ENCODE measurements at places on chromosomes 2 and 18.

- DNase-seq = no peak
Observed at GRCh38 chr2:6576302-6576701, 289.4 kb downstream of the CMPK2 start.

DNA sequence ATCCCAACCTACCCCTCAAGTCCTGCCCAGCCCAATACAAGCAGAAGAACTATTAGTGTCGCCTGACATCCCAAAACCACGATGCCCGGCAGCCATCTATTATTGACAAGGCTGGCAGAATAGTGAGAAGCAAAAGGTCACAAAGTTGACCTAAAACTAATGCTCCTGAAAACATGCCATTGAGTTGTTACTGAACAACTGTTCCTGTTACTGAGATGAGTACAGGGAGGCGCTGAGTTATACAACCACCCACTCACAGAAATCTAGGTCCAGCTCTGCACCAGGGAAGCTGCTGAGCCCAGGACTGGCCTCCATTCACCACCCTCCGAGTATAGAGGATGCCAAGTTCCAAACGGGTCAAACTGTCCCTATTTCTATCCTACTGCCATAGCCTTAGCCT, 180.0 kb upstream of the ACAA2 start:
- DNase-seq = no peak

DNA sequence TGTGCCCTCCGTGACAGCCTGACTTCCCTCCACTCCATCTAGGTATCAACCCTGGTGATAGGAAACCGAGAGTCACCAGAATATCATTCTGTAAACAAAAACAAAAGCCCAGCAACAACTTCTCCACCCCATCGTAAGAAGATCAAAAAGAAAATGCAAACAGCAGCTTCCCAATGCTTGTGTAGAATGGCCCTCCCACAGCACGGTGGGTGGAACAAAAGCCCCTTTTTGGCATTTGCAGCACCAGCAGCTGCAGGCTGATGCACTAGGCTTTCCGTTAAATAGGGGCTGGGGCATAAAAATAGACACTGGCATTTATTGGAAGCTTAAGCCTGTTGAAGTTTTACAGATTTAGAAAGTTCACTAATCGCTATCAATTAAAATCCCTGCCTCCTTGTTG, 513.0 kb downstream of the GALR1 start:
- no peak for DNase-seq

- DNase-seq = no peak
Observed at GRCh38 chr2:96923810-96924774, 54.2 kb upstream of the SEMA4C start.

DNA sequence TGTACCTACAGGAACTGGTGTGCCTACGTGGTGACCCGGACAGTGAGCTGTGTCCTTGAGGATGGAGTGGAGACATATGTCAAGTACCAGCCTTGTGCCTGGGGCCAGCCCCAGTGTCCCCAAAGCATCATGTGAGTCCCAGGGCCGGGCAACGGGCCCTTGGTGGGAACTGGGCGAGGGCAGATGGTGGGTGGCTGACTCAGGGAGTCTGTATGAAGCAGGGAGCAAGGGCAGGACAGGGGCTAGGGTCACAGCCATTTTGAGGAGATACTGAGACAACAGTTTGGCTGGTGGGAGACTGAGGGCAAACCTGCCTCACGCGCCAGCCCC, 1.7 kb downstream of the EMILIN1 start:
- no peak for DNase-seq

DNA sequence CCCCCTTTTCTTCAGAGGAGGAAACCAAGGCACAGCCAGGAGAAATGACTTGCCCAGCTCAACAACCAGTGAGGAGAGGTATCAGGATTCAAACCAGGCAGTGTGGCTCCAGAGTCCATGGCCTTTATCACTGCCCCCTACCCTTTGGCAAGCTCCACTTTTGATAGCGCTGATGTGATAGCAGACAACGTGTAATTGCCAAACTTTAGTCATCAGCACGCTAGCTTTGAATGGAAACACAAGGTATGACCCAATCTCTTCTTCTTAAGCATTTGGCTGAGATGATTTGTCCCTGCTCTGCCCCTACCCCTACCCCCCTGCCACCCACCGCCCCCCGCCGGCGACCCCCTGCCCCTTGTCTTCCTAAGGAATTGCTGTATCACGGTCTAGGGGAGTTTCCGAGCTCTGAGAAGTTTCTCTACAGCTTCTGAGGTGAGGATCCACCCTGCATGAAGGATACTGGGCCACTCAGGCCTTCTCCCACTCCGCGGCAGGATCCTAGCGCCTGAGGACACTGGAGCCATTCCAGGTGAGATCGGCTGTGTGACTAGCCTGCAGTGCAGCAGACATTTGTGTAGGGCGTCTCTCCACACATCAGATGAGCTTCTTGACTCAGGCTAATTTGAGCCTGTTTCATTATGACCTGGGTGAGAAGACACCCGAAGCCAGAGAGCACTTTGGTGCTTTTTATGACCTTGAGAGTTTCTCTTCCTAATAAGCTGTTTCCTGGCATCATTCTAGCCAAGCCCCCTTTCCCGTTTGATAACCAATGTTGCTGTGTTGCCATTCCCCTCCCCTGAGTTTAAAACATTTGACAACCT, 75.1 kb upstream of the MAP4K4 start:
- DNase-seq = no peak

DNA sequence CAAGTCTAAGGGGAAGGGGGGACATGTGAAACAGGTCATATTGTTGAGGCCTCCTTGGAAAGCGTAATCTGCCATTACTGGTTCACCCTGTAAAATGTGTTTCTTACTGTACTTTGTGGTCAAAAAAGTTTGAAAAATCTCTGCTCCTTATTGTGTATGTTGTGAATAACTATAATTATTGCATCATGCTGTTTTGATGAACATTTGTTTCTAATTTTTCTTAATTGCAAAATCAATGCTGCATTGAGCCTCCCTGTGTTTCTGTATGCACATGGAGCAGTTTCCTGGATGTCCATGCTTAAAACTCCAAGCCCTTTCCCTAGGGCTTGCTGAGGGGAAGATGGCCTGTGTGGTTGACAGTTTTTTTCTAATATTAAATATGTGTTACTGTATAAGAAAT, 158.6 kb downstream of the RNF144A start:
- DNase-seq = no peak

- DNase-seq = no peak
Observed at GRCh38 chr2:29495536-29496060, 380.4 kb downstream of the CLIP4 start.

GRCh38 chr2:32812316-32812715, 134.4 kb upstream of the LTBP1 start:
- DNase-seq = no peak

- no peak for DNase-seq
Observed at GRCh38 chr2:1748176-1748740, 3.9 kb upstream of the PXDN start.

- no peak for DNase-seq
Observed at GRCh38 chr2:193946806-193947205, 1710.2 kb upstream of the SLC39A10 start.

DNA sequence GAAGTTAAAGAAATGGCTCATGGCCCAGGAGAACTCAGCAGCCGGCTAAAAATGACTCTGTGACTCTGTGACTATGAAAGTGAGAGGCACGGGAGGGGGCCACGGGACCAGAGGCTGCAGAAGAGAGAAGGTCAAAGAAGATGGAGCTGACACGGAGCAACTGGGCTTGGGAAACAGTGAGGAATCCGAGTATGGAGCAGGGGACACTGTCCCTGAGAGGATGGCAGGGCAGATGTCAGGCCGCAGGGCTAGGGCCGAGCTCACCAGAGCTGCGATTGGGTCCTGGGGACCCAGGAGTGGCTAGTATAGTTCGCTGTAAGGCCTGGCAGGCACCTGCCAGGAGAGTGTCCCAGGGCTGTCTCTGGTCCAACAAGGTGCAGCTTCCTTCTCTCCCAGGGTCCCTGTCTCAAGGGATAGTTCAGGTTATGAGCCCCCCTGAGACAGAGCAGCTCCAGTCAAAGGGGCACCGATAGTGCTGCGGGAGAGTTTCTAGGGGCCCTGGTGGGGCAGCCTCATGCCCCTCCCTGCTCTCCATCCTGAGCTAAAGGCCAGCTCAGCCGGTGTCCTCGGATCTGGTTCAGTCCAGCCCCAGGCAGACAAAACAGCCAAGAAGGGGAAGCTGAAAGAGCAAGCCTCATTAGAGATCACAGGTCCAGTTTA, 42.7 kb downstream of the CIB4 start:
- DNase-seq = no peak

- no peak for DNase-seq
Observed at GRCh38 chr2:239544143-239544917, 143.5 kb upstream of the HDAC4 start.

DNA sequence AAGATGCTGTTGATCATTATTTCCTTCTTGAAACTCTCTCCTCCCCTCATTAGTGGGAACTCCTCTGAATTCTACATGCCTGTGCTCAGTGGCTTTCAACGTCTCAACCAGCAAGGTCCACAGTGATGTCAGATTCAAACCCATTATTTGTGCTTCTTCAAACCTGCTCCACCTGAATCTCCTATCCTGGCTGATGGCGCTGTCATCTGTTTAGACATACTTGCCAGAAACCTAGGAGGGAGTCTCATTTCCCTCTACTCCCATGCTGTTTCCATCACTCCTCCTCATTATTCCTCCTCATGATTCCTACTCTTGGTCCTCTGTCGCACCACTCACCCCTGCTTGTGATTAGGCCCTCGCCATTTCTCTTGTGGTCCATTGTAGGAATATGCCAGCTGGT, 2.9 kb upstream of the LPIN2 start:
- no peak for DNase-seq

DNA sequence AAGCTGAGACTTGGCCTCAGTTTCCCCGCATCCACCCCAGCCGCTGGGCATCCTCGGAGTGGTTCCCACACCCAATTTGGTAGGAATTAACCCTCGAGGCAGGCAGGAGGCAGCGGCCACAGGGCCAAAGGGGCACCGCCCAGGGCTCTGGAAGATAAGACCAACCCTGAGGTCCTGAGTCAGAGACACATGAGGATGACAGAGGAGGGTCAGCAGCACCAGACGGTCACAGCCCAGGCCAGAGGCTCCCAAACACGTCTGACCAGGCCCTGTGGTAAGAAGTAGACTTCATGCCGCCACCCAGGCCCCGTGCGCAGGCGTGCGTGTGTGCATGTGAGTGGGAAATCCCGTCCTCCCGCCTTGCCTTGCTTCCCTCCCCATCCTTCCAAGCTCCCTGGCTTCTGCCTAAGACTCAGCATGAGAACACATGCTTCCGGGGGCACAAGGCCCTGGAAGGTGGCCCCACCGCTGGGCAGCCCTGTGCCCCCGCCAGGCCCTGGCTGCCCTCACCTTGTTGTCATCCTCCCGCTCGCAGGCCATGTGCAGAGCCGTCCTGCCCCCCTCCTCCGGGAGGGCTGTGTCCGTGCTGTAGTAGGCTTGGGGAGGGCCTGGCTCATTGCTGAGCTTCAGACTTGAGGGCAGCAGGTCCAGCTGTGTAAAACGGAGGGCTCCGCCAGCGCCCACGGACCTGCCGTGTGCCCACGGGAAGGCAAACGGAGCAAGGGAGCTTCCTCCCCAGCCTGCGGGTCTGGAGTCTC, 46.3 kb downstream of the ANKMY1 start:
- DNase-seq = no peak

DNA sequence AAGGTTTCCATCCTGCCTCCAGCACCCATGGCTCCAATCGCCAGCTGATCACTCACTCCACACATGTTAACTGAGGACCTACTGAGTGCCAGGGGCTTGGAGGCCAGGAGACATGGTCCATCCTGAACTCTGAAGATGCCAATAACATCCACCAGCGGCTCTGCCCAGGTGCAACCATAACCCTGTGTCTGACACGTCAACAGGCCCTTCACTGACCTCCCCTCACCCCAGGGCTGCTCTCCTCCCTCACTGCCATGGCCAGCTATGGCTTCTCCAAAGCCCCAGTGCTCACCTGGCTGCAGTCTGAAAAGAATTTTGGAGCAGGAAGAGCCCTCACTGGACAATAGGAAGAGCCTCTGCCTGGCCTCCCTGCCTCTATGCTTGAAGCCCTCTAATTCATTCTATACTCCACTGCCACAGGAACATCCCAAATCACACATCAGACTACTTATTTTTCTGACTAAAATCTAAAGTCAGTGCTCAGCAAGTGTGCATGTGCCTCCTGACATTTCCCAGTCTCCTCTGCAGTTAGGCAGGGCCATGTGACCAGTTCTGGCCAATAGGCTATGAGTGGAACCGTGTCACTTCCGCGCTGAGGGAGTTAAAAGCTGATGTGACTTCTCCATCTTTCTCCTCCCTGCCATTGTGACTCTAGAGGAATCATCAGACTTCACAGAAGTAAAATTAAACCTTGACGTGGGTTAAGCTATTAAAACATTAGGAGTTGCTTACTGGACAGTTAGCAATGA, 37.2 kb downstream of the ZBTB7C start:
- no peak for DNase-seq

DNA sequence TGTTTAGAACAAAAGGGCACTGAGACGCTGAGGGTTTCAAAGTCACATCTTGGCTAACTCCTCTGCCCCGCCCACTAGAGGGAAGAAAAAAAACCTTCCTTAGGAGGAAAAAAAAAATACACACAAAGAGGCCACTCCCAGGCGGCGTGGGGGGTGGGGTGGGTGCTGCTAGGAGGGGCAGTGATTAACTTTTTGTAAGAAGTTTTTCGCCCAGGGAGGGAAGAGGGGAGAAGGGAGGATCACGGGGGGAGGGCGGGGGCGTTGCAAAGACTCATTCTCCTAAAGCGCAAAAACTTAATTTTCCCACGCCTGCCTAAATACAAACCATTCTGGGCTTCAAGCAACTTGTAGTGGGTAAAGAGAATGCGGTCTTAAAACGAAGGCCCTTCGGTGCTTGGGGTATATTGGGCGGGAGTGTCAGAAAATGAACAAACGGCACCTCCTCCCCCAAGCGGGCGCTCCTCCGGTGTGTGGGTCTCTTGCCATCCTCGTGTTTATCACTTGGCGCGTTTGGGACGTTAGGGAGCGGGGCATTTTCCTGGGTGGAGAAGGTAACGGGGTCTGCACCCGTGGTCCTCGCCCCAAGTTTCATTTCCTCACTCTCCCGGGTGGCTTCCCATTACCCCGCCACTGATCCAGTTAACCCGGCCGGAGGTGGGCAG, 1.7 kb downstream of the CXCR4 start:
- DNase-seq = no peak

DNA sequence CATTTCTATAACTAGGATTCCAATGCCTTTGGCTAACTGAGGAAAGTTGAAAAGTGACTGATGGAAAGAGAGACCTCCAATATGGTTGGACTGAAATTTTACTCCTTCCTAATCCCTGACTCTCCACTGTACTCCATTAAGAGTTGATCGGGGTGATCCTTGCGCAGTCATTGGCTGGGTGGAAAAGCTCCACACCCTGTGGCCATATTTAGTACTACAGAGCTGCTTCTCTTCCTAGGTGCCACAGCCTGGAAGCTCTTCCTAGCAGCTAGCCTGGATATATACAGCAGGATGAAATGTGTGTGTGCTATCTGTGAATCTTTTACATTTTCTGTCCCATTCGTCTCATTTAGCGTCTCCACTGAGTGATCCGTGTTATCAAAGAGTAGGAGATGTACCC, 71.2 kb downstream of the MEP1B start:
- no peak for DNase-seq

GRCh38 chr2:61763605-61764034, 90.2 kb downstream of the FAM161A start:
- peak; percentile 87 for DNase-seq

GRCh38 chr2:88658881-88659537, 31.7 kb upstream of the EIF2AK3 start:
- no peak for DNase-seq

- no peak for DNase-seq
Observed at GRCh38 chr2:74559912-74560311, 5.4 kb downstream of the DOK1 start.

- DNase-seq = no peak
Observed at GRCh38 chr2:16175247-16175825, 235.0 kb downstream of the MYCN start.
